ENCODE measurements at places on chromosomes 16 and 17. TPM values are rescaled to one million over a fixed set of nuclear protein-coding genes. Genes with fewer than 3 reads are reported as not detected.

Gene COPRS
- 123 TPM for total RNA-seq

- no peaks in the 10 kb centered on the region for H3K36me3 ChIP-seq
- no peaks in the 10 kb centered on the region for H3K27me3 ChIP-seq
- no peak for DNase-seq
- no peak overlapping the region for H3K27ac ChIP-seq
- H3K4me3 ChIP-seq = no peak overlapping the region
These were observed 351.2 kb downstream of the UTP18 start for GRCh38 chr17:51611585-51611984.

- no peak overlapping the region for H3K27ac ChIP-seq
- H3K36me3 ChIP-seq = no peaks in the 10 kb centered on the region
- no peaks in the 10 kb centered on the region for H3K27me3 ChIP-seq
These were observed 185.5 kb upstream of the DYNLRB2 start for GRCh38 chr16:80355335-80355734.

Gene KRT10
- total RNA-seq = 1.1 TPM

Gene TNS4
- total RNA-seq = not detected

GRCh38 chr17:76166906-76167305 lies 25.9 kb upstream of the FOXJ1 start:
- no peak for DNase-seq
- H3K36me3 ChIP-seq = no peaks in the 10 kb centered on the region
- H3K27me3 ChIP-seq = peaks cover 2% of the 10 kb centered on the region
- H3K27ac ChIP-seq = no peak overlapping the region
- H3K4me3 ChIP-seq = no peak overlapping the region

DNA sequence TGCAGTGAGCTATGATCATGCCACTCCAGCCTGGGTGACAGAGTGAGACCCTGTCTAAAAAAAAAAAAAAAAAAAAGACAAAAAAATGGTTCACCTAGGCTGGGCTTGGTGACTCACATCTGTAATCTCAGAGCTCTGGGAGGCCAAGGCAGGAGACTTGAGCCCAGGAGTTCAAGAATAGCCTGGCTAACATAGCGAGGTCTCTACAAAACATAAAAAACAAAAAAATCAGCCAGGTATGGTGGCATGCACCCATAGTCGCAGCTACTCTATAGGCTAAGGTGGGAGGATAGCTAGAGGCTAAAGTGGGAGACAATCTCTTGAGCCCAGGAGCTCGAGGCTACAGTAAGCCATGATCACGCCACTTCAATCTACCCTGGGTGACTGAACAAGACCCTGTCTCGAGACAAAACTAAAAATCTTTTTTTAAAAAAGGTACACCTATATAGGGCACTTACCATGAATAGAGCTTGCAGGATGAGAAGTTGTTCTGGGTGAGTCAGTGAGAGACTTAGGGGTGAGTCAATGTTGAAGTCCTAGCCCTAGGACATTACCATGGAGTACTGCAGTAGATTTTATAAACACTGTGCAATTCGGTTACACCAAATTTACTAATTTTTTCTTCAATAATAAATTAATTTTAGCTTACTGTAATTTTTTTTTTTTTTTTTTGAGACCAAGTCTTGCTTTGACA lies 19.0 kb downstream of the USP32 start:
- H3K4me1 ChIP-seq = peaks cover 10% of the 10 kb centered on the region
- H3K4me3 ChIP-seq = no peak overlapping the region
- DNase-seq = peak; percentile 87

DNA sequence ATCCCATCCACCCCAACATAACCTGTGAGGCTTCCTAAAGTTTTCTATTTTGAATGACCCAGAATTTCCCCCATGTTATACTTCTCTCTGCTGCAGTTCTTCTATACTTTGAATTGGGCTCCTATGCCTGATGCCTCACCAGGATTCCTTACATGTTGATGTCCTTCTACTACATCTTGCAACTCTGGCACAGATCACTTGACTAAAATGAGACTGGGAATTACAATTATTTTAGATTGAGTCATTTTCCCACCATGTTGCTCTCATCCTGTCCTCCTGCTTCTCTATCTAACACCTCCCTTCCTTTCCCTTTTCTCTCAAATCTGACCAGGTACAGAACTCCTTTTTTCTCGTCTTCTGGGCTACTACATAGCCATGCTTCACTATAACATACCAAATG lies 314.0 kb upstream of the KCNJ16 start:
- H3K4me3 ChIP-seq = no peak overlapping the region
- DNase-seq = peak; percentile 41
- H3K27me3 ChIP-seq = no peaks in the 10 kb centered on the region
- H3K4me1 ChIP-seq = peaks cover 20% of the 10 kb centered on the region

DNA sequence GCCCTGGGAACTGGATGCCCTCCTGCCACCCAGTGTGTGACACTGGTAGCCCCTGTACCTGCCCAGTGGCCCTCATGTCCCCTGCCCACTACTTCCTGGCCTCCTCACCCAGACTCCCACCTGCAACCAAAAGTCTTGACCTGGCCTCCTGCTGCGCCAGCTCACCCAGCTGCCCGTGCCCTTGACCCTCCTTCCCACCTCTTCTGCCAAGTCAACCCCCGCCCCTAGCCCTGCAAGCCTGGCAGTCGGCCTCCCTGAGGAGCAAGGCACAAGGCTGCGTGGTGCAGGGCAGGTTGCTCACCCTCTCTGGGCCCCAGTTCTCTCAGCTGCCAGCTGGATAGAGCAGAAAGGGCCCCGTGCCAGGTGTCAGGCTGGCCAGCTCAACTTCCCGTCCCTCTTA lies 12.3 kb upstream of the FAM83G start:
- H3K36me3 ChIP-seq = no peaks in the 10 kb centered on the region
- H3K27me3 ChIP-seq = no peaks in the 10 kb centered on the region
- no peaks in the 10 kb centered on the region for H3K4me1 ChIP-seq
- H3K27ac ChIP-seq = no peak overlapping the region
- DNase-seq = no peak

GRCh38 chr17:17232303-17232621 lies 4.7 kb downstream of the FLCN start:
- no peak overlapping the region for H3K27ac ChIP-seq
- H3K4me1 ChIP-seq = peaks cover 4% of the 10 kb centered on the region
- no peaks in the 10 kb centered on the region for H3K27me3 ChIP-seq

Gene DNAH2
- under 0.01 TPM for total RNA-seq

- no peak overlapping the region for H3K27ac ChIP-seq
- H3K36me3 ChIP-seq = peaks cover 4% of the 10 kb centered on the region
- no peaks in the 10 kb centered on the region for H3K27me3 ChIP-seq
- H3K4me1 ChIP-seq = peaks cover 4% of the 10 kb centered on the region
- DNase-seq = peak; percentile 29
These were observed 102.9 kb downstream of the NLK start for GRCh38 chr17:28145348-28145747.

GRCh38 chr17:3980381-3981014 lies 16.3 kb upstream of the ATP2A3 start:
- H3K4me3 ChIP-seq = no peak overlapping the region
- DNase-seq = no peak
- H3K4me1 ChIP-seq = peaks cover 3% of the 10 kb centered on the region
- H3K27me3 ChIP-seq = no peaks in the 10 kb centered on the region
- H3K36me3 ChIP-seq = no peaks in the 10 kb centered on the region

Gene KCNH6
- 0.28 TPM for total RNA-seq

DNA sequence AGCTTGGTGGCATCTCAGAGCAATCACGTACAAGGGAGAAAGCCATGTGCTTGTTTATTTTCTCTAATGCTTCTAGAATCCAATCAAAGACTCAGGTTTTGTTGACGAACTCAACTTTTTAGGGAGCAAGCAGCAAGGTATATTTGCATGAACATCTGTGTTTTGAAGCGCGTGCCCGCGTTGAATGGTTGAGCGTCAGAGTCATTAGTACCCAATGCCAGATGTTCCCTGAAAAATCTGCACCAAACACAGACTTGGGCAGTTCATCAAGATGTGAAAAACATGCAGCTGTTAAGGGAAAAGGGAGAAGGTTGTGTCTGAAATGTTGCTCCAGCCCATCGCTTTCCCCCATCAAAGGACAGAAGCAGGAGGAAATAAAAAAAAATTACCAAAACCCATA lies 170.4 kb downstream of the SNX29 start:
- no peaks in the 10 kb centered on the region for H3K27me3 ChIP-seq
- H3K4me3 ChIP-seq = no peak overlapping the region
- DNase-seq = no peak
- H3K4me1 ChIP-seq = no peaks in the 10 kb centered on the region

DNA sequence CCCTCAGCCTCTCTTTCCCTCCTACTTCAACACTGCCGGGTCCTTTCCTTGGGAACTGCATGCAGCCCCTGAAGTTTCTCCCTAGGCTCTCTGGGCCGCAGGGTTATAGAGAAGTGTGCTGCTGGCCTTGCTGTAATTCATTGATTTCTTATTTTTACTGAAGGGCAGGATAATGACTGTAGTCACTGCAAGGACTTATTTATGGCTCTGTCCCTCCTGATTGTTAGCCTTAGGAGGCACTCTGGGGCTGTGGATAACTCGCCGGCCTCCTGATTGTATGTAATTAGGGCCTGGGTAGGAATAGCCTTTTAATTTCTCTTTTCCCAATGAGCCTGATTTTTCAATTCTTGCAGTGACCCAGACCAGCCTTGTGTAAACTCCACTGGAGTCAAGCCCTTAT lies 138.3 kb upstream of the CDH13 start:
- H3K36me3 ChIP-seq = no peaks in the 10 kb centered on the region
- peaks cover 1% of the 10 kb centered on the region for H3K27me3 ChIP-seq
- no peaks in the 10 kb centered on the region for H3K4me1 ChIP-seq
- no peak overlapping the region for H3K27ac ChIP-seq
- no peak overlapping the region for H3K4me3 ChIP-seq

DNA sequence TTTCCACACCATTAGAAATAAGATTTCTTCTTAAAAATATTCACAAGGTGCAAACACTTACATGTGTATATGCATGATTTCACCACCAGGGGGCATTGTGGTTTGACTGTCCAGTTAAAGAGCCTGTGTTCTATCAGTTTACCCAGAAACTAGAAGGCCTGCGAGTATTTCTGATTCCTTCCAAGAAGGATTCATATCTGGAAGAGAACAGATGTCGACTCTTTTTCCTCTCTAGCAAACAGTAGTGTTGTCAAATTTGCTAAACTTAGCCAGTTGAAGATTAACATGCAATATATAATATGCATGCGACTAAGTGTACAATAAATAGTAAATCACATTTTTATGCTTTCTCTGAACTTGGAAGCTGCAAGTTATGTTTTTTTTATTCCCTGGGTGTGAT lies 404.1 kb downstream of the WWOX start:
- H3K27ac ChIP-seq = no peak overlapping the region
- H3K4me1 ChIP-seq = no peaks in the 10 kb centered on the region
- DNase-seq = peak; percentile 11
- no peaks in the 10 kb centered on the region for H3K27me3 ChIP-seq

Gene EXOC3L1
- total RNA-seq = not detected

DNA sequence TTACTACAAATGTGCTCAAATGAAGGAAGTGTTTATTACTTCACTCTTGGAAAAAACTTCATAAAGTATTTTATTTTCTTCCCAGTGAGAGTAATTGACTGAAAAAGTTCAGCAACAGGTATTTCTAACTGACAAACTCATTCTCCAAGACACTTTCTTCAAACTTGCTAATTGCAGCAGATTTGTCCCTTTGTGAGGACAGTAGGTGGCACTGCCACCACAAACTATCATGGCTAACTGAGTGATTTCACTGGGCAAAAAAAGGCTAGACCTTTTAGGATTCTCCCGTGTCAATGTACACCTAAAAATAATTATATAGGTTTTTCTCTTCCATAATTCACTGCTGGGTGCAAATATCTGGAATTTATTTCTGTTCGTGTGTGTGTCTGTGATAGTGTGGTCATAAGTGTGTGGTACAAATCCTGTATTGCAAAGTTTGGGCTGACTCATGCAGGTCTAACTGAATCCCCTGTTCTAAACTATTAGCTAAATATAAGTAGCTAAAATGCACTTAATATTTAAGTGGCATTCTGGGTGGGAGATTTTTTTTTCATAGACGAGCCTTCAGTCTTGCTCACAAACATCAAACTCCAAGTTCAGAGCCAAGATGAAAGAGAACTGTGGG lies 3.9 kb downstream of the HS3ST3A1 start:
- no peaks in the 10 kb centered on the region for H3K27me3 ChIP-seq
- peak; percentile 64 for DNase-seq
- peaks cover 19% of the 10 kb centered on the region for H3K4me1 ChIP-seq
- no peaks in the 10 kb centered on the region for H3K36me3 ChIP-seq
- peak overlapping the region; percentile 13 for H3K4me3 ChIP-seq
- peak overlapping the region; percentile 7 for H3K27ac ChIP-seq

DNA sequence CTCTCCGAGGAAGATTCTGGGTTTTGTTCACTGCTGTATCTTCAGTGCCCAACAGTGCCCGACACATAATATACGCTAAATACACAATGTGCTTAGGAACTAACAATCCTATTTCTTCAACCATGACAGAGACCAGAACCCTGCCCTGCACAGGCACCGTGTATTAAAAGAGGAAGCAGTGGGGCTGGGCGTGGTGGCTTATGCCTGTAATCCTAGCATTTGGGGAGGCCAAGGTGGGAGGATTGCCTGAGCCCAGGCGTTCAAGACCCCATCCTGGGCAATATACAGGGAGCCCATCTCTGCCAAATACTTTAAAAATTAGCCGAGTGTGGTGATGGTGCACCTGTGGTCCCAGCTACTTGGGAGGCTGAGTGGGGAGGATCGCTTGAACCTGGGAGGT lies 19.3 kb downstream of the ARL2BP start:
- DNase-seq = no peak
- H3K36me3 ChIP-seq = no peaks in the 10 kb centered on the region
- H3K4me1 ChIP-seq = peaks cover 7% of the 10 kb centered on the region

Data from IMR-90 (cell line).